GM12891 (cell line): ENCODE measurements at places on chromosomes 2 and 18.

DNA sequence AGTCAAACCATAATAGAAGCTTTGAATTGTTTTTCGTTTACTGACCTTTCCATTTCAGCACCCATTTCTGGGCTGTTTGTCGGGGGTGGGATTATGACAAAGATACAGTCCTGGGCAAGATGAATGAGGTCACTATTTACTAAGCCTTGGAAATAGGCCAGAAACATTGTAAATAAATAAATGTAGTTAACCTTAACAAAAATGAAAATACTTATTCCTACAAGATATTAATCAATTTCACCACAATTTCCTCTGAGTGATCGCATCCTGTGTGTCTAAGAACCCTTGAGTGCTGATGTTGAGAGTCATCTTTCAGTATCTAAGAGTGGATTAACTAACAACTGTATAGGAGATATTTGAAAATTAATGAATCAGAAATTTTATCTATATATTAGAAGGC lies 14.0 kb downstream of the ITGA4 start:
- DNase-seq, result no peak

GRCh38 chr18:26516964-26517363 lies 31.4 kb downstream of the KCTD1 start:
- DNase-seq, result no peak

- DNase-seq, result no peak
Observed at GRCh38 chr2:120861576-120862191, 126.0 kb downstream of the GLI2 start.

DNA sequence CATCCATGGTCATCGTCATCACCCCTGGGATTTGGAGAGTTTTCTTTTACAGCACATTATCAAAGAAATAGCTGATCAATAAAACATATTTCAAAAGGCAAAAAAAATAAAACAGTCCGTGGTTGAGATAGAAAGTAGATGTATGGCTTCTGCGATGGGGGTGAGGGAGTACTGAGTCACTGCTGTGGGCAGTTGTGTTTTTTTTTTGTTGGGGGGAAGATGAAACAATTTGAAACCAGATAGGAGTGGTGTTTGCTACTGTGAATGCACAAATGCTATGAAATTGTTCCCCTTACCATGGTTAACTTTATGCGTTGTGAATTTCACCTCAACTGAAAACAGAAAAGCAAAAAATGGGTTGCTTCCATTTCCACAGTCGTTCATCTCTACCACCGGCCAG lies 11.9 kb upstream of the SALL3 start:
- DNase-seq, result no peak

- DNase-seq, result no peak
Observed at GRCh38 chr2:127270663-127271062, 23.3 kb downstream of the ERCC3 start.

DNA sequence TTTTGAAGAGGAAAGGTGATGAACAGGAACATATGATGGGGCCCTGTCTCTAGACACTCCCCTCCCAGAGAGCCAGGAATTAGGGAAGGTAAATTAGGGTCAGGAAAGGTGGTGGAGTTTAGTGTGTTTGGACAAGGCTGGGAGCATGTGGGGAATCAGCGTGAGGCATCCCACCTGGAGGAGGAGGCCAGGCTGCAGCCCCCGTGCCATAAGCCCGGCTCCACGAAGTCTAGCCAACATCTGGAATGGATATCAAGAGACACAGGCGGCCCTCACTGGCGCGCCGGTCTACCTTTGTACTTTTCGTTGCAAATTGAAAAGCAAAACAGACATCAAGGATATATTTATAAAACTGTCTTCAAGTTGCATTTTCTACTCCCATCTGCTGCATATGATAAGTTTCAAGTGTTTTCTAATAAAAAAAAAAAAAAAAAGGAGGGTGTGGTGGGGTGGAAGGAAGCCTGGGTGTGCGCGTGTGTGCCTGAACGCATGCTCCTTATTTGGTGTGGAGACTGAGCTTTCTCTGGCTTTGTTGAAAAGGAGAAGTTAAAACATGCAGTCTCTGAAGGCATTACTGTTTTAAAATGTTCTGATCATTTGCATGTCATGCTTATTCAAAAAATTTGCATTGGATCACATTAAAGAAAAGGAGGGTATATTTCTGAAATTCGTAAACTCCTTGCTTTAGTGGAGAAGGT lies 546.7 kb upstream of the ID2 start:
- no peak for DNase-seq

DNA sequence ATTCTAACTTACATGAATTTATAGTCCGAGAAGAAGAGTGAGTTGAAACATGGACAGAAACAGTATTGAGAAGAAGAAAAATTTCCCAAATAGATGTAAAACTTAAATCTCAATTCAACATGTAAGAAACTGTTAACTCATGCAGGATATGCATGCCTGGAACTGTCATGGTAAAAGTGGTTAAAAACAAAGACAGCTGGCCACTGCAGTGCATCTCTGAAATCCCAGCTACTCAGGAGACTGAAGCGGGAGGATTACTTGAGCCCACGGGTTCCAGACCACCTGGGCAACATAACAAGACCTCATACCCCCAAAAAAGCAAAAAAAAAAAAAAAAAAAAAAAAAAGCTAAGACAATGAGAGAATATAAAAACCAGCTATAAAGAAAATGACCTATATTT lies 93.0 kb upstream of the TTC27 start:
- no peak for DNase-seq

DNA sequence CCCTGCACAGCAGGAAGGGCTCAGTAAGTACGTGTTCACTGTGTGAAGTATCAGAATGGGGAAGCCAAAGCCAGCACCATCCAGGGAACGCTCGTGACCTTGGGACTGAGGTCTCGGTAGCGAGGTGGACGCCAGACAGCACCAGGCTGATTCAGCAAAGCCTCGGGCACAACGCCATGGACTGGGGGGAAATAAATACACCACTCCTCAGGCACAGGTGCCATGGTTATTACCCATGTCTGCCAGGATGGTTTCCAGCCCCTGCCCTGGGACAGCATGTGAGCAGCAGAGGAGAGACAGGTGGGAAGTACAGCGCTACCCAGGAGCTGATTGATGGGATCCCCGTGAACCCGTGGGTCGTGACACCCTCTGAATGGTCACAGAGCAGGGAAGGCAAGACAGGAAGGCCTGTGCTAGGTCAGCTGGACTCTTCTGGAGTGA lies 53.0 kb downstream of the REEP1 start:
- no peak for DNase-seq

DNA sequence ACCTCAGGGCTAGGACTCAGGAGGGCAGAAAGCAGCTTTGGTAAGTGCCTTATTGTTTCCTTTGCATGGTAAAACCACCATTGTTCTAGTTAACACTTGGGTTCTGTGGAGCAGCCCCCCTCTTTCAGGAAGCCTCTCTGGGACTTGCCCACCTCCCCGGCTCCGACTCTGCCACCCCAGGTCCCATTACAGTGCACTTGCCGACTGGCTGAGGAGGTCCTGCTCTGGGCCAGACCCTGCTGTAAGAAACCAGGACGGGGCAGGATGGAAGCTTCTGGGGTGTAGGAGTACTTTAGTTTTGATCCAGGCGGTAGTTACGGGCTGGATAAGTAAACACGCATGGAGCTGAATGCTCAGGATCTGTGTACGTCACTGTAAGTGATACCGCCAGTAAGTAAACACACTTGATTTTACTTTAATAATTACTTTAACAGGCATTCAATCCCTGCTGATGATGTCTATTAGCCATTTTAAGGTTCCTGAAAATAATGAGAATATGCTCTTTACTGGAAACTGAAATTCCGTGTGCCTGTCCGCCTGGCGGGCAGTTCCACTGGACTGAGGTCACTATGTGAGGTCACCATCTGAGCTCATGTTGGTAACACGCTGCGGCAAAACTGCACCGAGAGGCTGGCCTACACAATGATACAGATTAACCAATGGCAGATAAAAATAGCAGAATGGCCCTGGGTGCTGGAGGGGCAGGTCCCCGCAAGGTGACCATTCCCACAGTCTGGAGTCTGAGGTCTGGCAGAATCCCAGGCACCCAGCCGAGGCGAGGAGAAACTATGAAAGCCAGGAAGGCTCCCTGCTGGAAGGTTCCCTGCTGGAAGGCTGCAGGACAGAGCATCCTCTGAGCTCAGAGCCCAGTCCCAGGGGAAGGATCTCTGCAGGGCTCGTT lies 25.2 kb downstream of the HS1BP3 start:
- no peak for DNase-seq

- no peak for DNase-seq
Observed at GRCh38 chr18:74480149-74480651, 16.0 kb upstream of the CNDP2 start.

- DNase-seq, result no peak
Observed at GRCh38 chr2:120857422-120857821, 121.8 kb downstream of the GLI2 start.

DNA sequence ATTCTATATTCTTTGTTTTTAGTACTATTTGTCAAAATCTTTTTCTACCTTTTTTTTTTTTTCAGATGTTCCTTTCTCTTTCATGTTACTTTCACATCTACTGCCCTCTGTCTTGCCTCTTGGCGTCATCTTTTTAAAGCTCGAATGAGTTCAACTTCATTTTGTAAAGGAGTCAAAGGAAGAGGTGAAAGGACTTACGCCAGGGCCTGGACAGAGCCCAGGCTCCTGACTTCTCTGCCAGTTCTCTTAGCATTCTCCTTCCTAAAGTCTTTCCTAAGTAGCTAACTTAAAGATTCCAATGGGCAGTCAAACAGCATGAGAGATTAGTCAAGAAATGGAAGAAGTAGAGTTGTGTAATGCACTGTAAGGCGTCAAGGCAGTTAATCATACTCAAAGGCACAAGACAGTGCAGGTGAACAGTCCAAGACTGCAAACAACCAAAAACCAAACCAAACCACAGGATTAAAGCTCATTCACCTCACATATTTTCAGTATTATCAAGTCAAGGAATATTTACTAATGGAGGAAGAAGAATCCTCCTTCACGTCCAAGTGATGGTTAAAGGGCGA lies 301.7 kb downstream of the TCF4 start:
- DNase-seq, result no peak
